ENCODE measurements at places on chromosomes 12 and 14.

GRCh38 chr12:21387174-21387573, 14.5 kb downstream of the IAPP start:
- DNase-seq, result no peak

DNA sequence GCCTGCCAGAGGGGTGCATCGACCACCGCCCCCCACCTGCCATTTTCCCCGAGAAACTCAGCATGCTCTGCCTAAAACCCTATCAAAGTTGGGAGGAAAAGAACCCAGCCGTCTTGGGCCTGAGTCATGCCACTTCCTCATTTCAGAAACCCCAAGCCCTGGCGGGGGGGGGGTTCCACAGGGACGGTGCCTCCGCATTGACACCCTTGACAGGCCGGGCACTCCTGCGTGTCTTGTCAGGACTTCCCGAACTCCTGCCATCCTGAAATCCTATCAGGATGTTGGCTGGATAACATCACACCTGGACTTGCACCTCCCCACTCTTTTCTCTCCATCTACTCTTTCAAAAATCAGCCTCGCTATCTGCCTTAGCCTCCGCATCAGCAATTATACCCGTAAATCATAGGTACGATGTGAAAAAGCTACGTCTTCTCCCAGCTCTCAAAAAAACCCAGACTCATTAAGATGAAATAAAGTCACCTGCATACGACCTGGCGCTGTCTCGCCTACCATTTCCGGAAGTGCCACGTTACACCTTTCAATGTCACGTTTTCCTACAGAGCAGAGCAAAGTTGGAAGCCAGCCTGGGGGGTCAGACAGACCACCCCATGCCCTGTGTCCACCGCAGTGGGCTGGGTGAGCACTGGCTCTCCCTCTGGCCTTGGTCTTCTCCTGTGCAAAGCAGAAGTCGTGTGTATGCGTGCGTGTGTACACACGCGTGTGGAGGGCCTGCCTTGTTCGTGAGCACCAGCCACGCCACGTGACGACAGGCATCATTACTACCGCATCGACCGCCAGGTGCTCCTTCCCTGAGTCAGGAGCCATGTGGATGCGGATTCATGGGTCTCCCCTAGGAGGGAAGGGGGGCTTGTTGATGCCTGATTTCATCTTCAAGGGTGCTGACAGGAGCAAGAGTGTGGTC, 96.7 kb downstream of the RFLNA start:
- DNase-seq, result no peak

DNA sequence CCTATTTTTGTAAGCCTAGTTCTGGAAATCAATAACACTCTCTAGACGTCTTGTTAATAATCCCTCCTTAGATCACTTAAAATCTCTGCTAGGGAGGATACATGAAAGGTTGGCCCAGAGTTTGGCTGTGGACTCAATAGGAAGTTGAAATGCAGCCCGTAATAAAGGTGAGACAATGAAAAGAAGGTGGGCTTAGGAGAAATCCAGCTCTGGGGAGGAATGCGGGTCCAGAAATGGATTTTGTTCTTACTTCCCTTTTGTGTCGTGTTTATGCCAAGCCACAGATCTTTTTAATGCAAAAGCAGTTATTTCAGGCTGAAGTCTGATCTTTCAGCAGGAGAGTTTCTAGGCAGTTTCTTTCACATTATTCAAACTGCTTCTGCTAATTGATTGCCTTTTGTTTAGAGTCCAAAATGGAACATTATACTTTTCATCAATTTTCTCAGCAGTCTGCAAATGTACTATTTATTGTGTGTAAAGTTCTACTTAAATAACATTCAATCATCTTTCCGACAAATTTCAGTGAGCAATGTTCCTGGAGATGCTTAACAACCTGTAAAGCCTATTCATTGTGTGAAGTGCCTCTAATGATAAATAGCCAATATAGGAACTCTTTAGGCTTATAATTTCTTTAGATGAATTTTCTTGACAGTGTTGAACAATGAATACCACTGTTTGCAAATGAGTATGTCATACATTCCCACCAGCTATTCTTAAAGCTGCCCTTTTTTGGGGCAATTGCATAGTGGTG, 252.9 kb upstream of the KRR1 start:
- DNase-seq, result no peak

GRCh38 chr12:27324530-27324929, 8.1 kb upstream of the BMAL2 start:
- no peak for DNase-seq

GRCh38 chr12:34297126-34297789, 275.0 kb downstream of the ALG10 start:
- DNase-seq, result no peak

DNA sequence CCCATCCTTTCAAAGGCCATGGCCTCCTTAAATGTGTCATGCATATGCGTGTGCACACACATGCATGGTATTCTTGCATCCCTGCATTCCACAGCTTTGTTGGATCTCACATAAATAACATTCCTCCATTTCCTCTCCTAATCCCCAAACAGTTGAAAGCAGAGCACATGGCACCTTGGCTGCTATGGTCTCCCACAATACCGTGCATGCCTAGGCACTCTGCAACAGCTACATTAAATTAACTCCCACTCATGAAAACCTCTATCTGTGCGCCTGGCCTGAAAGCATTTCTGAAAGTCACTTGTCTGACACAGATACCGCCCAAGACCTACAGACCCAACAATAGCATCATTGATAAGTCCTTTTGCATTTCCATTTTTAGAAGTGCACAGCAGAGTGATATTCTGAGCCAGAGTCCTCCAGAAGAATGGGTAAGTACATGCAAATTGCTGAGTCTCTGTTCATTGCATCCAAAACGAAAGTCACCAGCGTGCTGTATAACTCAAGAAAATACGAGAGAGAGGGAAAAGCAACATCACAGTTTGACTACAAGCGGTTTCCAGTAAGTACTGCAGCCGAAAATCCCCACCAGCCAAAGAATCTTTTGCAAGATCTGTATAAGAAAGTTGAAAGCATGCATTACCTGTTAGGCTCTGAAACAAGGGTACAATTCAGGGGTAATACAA, 436 bp downstream of the ASB2 start:
- no peak for DNase-seq

DNA sequence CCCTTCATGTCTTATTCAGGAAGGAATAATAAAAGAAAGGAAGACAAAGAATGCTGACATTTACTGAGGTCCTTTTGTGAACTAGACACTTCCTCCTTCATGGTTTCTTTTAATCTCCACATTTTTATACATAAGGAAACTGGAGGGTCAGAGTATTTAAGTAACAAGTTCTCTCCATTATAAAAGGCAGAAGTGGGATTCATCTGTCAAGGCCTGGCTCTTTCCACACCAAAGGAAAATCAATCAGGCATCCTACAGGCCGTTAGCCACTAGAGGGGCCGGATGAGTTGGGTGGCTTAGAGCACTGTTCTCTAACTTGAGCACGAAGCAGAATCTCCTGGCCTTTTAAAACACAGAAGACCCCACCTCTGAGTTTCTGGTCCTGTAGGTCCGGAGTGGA, 36.8 kb upstream of the NINJ2 start:
- no peak for DNase-seq

DNA sequence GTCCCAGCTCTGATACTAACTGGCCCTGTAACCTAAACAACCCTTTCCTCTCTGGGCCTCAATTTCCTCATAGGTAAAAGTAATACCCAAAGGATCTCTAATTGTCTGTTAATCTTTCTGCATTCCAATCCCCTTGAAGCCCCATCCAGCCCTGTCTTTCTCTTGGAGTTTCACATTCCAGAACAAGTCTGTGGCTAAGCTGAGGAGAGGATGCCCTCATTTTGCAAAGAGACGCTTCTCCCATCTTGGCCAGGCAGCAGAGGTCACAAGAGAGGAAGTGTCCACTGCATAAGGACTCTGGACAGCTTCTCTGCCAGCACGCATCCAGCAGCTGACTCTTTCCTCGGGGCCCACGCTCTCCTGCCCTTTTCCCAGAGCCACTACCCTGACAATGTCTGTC, 263.4 kb upstream of the FKBP4 start:
- DNase-seq, result no peak

DNA sequence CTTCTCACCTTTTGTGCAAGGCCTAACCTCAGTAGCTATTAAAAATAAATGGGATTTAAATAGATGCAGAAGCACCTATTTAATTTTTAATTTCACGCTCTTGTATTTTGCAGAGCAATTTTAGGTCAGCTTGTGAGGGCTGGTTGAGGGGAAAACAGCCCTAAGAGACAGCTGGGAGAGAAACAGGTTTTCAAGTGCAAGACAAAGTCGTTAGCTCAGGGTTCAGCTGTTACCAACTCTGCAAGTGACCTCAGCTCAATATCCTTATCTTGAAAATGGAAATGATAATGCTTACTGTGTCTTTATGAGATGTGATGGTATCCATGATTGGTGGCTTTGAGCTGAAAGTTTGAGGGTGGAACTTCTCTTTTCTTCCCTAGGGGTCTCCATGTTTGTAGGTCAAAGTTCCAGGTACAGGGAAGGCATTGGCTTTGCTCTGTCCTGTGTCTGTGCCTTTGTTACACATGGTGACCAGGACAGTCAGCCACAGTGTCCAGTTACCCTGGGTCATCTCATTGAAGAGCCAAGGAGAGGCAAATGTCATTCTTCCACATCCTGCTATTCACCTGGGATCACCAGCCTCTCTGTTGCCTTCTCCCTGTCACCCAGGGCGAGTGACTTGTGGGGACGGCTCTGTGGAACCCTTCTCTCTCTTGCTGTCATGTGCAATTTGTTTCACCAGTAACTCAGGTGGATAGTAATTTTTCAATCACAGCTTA, 100.3 kb downstream of the SAMD4A start:
- DNase-seq, result no peak

- no peak for DNase-seq
Measured at GRCh38 chr12:104720339-104721038, 237.6 kb downstream of the SLC41A2 start.

GRCh38 chr14:50045039-50045711, 71.2 kb downstream of the VCPKMT start:
- DNase-seq, result peak; percentile 59

DNA sequence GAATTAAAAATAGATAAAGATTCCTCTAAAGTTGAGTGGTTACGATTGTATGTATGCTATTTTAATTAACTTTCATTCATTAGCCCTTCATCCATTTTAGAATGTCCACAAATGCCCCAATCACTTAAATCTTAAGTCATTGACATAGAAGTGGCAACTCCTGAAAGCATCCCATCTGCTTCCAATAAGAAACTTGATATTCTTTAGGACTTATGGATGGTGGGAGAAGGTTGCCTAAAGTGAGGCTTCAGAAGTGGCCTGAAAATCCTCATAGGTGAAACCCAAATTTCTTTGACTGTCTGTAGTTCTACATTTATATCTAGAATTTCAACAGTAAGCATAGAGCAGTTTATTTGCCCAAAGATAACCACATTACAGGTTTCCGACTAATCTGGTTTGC, 161.7 kb upstream of the HMGA2 start:
- DNase-seq, result no peak

DNA sequence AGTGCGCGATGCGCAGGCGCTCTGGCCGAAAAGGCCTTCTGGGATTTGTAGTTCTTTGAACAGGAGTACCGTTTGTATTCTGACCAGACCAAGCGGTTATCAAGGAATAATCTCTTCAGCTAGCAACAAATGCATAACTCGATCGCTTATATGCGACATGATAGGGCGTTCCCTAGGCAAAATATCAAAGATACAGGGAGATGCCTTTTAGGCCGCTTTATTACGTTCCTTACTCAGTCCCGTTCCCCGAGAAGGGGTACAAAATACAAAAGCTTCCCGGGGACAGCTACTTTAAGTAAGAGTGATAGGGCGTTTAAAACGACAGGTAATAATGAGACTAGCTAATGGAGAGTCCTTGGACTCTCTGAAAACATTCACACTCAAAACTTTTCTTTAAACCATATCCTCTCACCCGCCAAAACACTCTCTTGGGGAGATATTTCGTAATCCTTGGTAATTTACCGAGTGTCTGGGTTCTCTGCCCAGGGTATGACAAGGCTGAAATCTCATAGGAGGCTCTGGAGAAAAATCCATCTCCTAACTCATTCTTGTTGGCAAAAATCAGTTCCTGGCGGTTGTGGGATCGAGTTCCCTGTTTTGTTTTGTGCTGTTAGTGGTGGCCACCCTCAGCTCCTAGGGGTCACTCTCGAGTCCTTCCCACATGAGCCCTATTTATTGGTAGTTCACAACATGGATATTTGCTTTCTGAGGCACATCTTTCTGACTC, 412 bp upstream of the SNW1 start:
- peak; percentile 12 for DNase-seq
